ENCODE measurements at places on chromosomes 5 and 9. TPM values are rescaled to one million over a fixed set of nuclear protein-coding genes. Genes with fewer than 3 reads are reported as not detected.

Gene TRPM6
- not detected for total RNA-seq

Gene TMEM252
- not detected for total RNA-seq

Gene MRPS2
- 69.7 TPM for total RNA-seq

Gene MEIKIN
- total RNA-seq: not detected

Gene ELAVL2
- not detected for total RNA-seq

Gene EGFLAM
- total RNA-seq: not detected

Gene ZNF474
- not detected for total RNA-seq

Gene NUDT12
- 2.4 TPM for total RNA-seq

Gene OR5C1
- not detected for total RNA-seq

Gene FCN1
- total RNA-seq: not detected

- DNase-seq: no peak
- no peaks in the 10 kb centered on the region for H3K36me3 ChIP-seq
- H3K27ac ChIP-seq: peak overlapping the region; percentile 34
- no peak overlapping the region for H3K4me3 ChIP-seq
Measured at GRCh38 chr5:96080557-96080956, 118.9 kb upstream of the ELL2 start.

GRCh38 chr9:121675969-121676822 is 24.8 kb downstream of the DAB2IP start:
- no peak for DNase-seq
- no peak overlapping the region for H3K4me3 ChIP-seq
- H3K27me3 ChIP-seq: no peaks in the 10 kb centered on the region
- no peaks in the 10 kb centered on the region for H3K36me3 ChIP-seq
- H3K27ac ChIP-seq: no peak overlapping the region

GRCh38 chr5:144230806-144231205 is 60.1 kb downstream of the KCTD16 start:
- no peak overlapping the region for H3K4me3 ChIP-seq
- no peaks in the 10 kb centered on the region for H3K27me3 ChIP-seq
- H3K36me3 ChIP-seq: no peaks in the 10 kb centered on the region
- H3K4me1 ChIP-seq: no peaks in the 10 kb centered on the region

- H3K27ac ChIP-seq: no peak overlapping the region
- H3K27me3 ChIP-seq: peaks cover 23% of the 10 kb centered on the region
- H3K4me3 ChIP-seq: no peak overlapping the region
- H3K4me1 ChIP-seq: no peaks in the 10 kb centered on the region
Measured at GRCh38 chr5:82325155-82325554, 47.0 kb upstream of the RPS23 start.

DNA sequence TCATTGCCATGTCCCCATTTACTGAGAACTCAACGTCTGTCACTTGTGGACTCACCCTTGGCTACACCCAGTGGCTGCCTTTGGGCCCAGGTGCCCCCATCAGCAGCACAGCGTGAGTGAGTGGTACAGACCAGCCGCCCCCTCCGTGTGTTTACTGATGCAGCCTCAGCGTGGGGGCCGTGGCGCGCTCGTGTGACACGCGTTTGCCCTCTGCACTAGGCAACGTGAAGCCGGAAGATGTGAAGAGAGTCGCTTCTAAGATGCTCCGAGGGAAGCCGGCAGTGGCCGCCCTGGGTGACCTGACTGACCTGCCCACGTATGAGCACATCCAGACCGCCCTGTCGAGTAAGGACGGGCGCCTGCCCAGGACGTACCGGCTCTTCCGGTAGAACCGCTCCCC is 12.4 kb downstream of the PMPCA start:
- H3K27me3 ChIP-seq: no peaks in the 10 kb centered on the region
- H3K4me1 ChIP-seq: peaks cover 2% of the 10 kb centered on the region
- no peak overlapping the region for H3K4me3 ChIP-seq

DNA sequence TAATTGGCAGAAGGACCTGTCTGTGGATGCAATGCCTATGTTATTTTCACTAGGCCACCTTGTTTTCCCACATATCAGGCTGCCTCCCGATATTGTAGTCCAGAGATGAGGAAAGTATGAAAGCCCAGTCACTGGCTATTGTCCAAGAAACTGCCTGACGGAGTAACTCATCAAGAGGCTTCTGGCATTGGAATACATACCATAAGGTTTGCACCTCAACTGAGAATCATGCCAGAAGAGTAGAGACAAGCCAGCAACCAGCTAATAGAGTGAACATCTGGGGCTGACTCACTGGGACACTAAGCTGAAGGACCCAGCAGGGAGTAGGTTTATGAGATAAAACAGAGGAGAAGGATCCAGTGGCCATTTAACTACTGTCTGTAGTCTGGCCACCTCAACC is 137.2 kb upstream of the FST start:
- H3K4me1 ChIP-seq: no peaks in the 10 kb centered on the region
- no peak overlapping the region for H3K27ac ChIP-seq
- H3K27me3 ChIP-seq: no peaks in the 10 kb centered on the region
- H3K36me3 ChIP-seq: no peaks in the 10 kb centered on the region
- no peak overlapping the region for H3K4me3 ChIP-seq

DNA sequence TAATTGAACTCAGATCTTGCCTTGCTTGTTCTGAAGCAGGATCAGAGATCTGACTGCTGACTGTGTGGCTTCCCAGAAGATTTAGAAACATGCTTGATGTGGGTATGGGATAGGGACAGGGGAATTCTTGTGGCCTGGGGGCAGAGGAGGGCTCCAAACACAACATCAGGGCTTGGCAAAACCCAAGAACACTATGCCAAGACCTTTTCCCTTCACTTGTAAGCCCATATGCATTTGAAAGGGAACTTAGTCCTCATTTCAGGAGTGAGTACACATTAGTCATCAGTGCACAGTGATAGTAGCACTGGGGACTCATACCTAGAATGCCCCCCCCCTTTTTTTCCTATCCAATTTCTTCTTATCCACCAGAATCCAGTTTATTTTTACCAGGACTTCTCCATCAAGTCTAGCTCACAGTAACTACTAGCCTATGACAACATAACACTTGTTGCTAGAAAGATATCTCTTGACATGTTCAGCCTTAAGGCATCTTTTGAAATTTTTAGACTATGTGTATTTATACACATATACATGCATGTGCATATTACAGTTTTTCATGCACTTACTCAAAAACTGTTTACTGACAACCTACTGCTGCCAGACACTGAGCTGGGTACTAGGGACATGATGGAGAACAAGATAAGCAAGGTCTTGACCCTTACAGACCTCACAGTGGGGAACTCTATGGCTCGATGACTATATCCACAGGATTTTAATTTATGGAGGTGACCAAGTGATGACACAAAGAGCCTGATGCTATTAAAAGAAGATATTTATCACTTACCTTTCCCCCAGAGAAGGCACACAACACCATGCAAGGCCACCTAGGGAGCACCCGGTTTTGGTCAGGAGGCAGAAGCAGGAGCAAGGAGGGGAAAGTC is 158.3 kb upstream of the MAP3K1 start:
- no peak overlapping the region for H3K4me3 ChIP-seq
- no peak for DNase-seq
- H3K27ac ChIP-seq: no peak overlapping the region
- H3K4me1 ChIP-seq: peaks cover 14% of the 10 kb centered on the region
- no peaks in the 10 kb centered on the region for H3K36me3 ChIP-seq

DNA sequence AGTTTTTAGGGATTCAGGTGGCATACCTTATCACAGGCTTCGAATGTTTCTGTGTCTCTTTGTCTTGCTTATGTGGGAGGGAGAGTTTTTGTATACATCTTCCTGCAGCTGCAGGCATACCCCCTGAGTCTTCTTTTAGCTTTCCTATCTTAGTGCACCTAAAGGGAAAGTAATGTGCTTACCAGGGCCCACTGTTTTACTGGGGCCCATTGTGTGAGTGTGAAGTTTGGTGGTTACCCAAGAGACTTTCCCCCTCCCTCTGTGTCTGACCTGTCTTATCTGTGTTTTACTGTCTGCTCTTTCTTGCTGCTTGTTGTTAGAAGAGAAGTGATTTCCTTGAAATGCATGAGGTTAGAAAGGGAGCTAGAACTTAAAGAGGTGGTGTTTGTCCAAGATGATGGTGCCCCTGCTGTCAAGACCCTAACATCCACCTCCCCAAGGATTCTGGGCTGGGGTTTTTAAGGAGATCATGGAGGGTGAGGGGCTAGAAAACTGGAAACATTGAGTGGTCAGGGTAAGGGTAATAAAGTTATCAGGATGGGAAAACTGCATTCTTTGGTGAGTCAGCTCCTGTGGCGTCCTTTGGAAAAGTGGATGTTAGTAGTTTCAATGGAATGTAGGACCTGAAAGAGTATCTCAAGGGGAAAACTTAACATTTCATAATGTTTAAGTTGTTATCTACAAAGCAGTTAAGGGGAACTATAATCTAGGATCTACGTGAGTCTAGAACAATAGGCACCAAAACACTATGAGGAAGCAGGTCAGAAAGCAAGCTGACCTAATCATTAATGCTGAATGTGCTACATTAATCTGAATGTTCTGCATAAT is 583.5 kb upstream of the TUSC1 start:
- H3K4me1 ChIP-seq: no peaks in the 10 kb centered on the region
- no peak for DNase-seq
- H3K27ac ChIP-seq: no peak overlapping the region
- no peak overlapping the region for H3K4me3 ChIP-seq

GRCh38 chr5:72741805-72742204 is 74.7 kb upstream of the TNPO1 start:
- no peak overlapping the region for H3K4me3 ChIP-seq
- DNase-seq: no peak
- no peaks in the 10 kb centered on the region for H3K36me3 ChIP-seq
- H3K27me3 ChIP-seq: peaks cover 4% of the 10 kb centered on the region
- H3K27ac ChIP-seq: no peak overlapping the region

GRCh38 chr9:111599092-111599954 is at the start of gene PTGR1:
Gene PTGR1, minus strand, starts transcription at chr9:111599647. Its CDS starts 2,225 bp downstream, at chr9:111597422.
- peaks cover 16% of the 10 kb centered on the region for H3K4me1 ChIP-seq
- H3K27me3 ChIP-seq: peaks cover 33% of the 10 kb centered on the region
- DNase-seq: peak; percentile 73

- DNase-seq: no peak
- H3K4me1 ChIP-seq: no peaks in the 10 kb centered on the region
- no peaks in the 10 kb centered on the region for H3K36me3 ChIP-seq
- no peak overlapping the region for H3K4me3 ChIP-seq
Measured at GRCh38 chr5:31197183-31197582, 3.7 kb downstream of the CDH6 start.

DNA sequence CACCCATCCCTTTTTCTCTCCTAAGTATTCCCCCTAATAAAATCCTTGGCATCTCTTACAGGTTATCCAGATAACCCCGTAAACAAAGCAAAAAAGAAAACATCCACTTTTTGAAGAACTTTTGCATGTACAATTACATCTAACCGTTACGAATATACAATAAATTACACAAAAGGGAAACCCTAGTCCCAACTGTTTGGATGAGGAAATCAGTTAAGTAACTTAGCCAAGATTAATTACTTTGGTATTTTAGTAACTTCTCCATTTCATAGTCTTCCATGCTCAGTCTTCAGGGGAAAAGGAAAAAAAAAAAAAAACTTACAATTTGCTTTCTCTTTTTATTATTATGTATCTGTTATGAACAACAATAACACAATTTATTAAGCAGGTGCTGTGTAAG is 212.9 kb downstream of the ACTL7B start:
- H3K4me1 ChIP-seq: no peaks in the 10 kb centered on the region
- no peak overlapping the region for H3K27ac ChIP-seq
- no peaks in the 10 kb centered on the region for H3K36me3 ChIP-seq
- H3K4me3 ChIP-seq: no peak overlapping the region
- no peak for DNase-seq
- no peaks in the 10 kb centered on the region for H3K27me3 ChIP-seq

All from activated CD4-positive, alpha-beta T cell treated with anti-CD3 and anti-CD28 coated beads, Interleukin-2, amount 10 ng/mL, durations not matched to agents 24 days and 14 days (primary cell).